AG08395 (cell line): ENCODE measurements at places on chromosomes 7 and 10.

DNA sequence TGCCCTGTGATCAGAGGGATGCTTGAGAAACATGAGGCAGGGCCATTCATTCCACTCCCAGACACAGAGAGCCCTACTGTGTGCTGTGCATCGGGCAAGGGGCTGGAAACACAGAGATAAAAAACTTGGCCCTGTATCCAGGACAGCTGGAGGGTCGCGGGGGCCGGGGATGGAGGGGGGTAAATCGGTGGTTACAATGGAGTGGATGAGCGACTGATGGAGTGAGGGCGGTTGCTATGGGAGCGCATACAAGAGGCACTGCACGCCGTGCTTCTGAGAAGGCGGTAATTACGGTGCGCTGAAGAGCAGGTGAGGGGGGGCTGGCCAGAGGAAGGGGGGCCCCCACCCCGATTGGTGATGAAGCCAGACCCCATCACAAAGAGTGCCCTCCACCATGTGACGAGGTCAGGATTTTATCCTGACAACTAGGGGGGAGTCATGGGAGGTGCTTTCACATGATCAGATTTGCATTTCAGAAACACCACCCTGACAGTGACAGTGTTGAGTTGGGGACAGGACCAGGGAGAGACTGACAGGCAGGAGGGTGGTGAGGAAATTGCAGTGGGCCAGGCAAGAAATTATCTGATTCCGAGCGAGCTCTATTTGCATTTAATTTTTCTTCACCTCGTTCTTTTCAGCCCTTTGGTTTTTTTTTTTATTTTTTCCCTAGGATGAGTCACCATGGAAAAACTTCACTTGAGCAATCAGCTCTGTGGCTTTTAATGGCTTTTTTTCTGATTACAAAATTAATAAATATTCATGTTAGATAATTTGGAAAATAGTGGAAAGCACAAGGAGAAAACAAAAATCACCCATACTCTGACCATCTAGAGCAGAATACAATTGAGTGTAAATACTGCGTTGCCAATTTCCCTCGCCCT, 7.8 kb downstream of the CPA5 start:
- DNase-seq, result peak; percentile 57

DNA sequence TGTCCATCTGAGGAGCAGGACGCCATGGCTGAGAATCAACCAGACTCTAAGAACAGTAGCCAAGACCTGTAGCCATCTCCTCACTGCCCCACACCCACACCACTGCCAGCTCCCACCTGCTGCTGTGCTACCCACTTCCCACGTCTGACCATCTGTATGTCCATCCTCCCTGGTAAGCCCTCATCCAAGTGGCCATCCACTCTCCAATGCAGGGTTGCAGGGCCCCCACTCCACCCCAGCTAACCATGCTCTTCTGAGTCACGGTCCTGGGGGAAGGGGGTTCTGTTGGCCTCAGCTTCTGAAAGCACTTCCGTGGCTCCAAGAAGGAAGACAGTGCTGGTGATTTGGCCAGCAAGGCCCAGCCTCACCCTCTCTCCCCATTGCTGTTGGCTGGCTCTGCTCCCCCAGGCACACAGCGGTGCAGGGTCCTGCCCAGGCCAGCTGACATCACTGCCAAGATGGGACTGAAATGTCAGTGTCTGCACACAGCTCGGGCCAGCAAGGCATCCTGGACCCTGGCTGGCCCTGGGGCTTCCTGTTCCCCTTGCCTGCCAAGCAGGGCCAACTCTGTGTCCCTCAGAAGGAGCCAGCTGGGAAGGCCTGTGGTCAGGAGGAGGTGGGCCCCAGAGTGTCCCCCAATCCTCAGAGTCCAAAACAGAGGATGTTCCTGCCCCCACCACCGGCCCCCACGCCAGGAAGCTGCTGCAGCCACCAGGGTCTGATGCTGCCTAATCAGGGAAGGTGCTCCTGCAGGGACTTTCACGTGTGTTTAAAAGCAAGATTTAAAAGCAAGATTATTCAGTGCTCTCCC, 17.5 kb downstream of the RASGEF1A start:
- no peak for DNase-seq

DNA sequence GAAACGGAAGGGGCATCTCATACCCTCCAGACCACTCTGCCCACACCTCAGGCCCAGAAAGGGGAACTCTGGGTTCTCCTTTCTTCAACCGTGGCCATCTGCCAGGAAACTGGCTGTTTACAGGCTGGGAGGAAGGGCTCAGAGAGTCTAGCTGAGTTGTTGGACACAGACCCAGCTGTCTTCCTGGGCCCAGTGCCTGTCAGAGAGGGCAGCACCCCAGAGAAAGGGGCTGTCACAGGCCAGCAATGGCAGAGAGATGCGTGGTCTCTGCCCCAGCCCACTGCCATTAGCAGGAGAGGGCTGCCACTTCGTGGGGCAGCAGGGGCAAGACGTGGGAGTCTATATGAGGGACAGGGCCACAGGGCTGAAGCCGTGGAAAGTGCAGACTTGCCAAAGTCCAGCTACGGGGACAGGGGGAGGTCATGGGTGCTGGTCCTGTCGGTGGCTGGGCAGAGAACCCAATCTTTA, 11.0 kb downstream of the GRID1 start:
- no peak for DNase-seq

GRCh38 chr7:10930551-10930950, 43.1 kb upstream of the PHF14 start:
- DNase-seq, result no peak

- peak; percentile 57 for DNase-seq
Observed at GRCh38 chr7:84913731-84914130, 273.1 kb downstream of the SEMA3D start.

GRCh38 chr7:69359003-69359700, 239.1 kb upstream of the AUTS2 start:
- DNase-seq, result peak; percentile 59
